ENCODE measurements at places on chromosomes 2 and 18. TPM values are rescaled to one million over a fixed set of nuclear protein-coding genes. Genes with fewer than 3 reads are reported as not detected.

DNA sequence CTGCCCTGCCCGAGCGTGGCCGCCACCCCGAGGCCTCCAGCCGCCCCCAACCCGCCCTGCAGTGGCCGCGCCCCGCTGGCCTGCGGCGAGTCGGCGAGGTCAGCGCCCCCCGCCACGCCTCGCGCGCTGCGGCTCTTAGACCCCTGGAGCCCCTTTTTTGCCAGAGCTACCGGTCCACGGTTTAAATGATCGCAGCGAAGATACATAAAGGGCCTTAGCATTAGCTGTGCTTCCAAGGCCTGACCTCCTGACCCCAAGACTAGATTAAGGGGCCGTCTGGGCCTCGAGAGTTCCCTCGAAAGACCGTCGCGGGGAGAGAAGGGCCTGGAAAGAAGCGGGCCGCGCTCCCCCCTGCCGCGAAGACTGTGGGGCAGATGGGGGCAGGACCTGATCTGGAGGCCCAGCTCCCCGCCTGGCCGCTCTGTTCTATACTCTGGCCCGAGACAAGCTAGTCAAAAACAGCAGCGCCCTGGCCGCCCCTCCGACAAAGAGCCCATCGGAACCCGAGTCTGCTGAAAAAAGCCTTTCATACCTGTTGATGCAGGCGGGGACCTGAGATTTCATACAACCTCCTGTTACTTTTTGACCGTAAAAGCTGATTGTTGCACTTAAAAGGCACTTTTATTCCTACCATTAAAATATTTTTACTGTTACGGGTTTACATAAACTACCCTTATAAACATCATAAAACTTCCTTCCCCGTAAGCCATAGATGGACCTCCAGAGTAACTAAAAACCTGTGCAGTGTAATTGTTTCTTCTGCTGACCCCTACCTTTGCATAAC is 68.7 kb upstream of the PSMD14 start:
- peak; percentile 10 for DNase-seq

DNA sequence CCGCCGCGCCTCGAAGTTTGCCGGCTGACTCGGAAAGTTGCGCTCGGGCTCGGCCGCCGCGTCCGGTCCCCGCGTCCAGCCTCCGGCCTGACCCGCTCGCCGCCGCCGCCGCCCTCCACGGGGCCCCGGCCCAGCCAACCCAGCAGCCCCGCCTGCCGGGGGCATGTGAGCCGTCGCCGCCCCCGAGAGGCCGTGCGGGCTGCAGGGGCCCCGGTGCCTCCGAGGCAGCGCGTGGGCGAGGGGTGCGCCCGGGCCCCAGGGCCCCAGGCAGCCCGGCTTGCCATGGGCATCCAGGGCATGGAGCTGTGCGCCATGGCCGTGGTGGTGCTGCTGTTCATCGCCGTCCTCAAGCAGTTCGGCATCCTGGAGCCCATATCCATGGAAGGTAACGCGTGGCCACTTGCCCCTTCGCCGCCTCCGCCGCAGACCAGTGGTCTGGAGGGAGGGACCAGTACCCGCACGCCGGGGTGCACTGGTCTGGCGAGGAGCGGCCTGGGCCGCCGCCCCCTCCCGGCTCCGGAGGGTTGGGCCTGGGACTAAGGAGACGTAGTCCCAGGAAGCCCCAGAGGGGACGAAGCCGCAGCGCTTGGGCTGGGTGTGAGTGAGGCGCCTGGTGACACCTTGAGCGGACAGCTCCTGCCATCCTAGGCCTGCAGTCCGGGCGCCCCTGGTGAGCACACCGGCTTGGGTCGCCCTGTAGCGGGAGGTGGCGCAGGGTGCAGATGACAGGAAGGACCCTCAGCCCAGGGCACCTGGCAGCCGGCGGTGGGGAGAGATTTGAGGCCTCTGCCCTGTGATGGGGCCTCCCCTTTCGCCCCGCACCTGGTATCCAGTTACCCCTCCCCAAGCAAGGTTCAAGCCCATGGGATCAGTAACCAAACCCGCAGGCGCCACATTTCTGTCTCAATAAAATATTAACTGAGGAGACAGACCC is 49.9 kb downstream of the KCNIP3 start:
- no peak for DNase-seq

DNA sequence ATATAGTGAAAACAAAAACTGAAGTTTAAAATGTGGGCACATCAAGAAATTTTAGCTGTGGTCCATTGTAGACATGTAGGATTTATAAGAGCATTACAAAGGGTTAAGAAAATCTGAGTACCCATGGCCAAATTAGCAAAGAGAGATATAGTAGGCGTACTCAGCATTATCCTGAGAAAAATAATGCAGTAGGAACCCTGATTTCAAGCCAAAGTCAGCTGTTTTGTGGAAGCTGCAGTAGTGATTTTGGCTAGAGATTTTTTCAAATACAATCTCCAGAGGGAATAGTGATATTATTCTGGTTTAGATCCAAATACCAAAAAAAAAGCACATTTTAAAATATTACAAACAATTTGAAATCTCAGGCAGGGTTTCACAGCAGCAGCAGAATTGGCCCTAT is 450.9 kb downstream of the FBXO15 start:
- DNase-seq, result no peak

Gene RAD51AP2
- total RNA-seq, result 1.3 TPM

DNA sequence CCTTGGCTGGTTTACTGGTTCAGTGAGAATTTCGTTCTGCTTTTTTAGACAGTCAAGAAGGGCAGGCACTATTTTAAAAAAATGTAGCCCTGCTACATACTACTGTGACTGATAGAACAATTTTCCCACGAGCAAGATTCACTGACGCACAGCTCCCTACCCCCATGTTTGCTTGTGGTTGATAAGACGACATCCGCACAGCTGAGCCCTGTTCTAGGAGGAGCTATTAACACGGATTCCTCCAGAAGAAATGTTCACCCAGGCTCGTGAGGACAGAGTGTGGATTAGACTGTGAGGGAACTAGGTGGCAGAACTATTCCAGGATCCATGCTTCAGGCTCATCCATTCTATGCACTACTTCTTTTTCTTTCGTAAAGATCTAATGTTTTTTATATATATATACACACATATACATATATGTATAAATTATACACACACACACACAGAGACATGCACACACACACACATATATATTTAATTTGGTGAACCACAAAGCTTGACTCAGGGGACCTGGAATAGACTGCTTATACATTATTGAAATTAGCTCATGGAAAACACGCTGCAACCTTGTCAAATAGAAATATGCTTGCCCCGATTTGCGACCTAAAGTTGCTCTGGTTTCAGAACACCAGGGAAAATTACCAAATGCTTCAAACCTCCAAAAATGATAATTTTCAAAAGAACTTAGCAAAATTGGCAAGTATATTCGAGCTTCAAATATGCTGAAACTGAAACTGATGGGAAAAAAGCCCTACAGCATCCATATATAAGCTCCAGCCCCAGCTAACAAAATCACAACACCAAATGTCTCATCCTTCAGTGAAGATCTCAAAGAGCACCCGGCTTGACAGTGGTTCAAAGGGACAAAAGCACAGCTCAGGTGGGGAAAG is 370.4 kb downstream of the SOCS6 start:
- no peak for DNase-seq

- DNase-seq, result no peak
Measured at GRCh38 chr2:13040043-13040442, 323.3 kb downstream of the TRIB2 start.

All from dorsolateral prefrontal cortex (tissue), 122 donors.